ENCODE measurements at places on chromosomes 2 and 18.
A peak's percentile ranks its signal among the peaks of the same experiment; 100 is the strongest.

GRCh38 chr2:61793389-61793836, 60.4 kb downstream of the FAM161A start:
- no peak for DNase-seq

- DNase-seq, result no peak
These were observed 40.9 kb downstream of the LRATD1 start for GRCh38 chr2:14673351-14673875.

GRCh38 chr18:53991202-53991601, 233.3 kb downstream of the MBD2 start:
- no peak for DNase-seq

DNA sequence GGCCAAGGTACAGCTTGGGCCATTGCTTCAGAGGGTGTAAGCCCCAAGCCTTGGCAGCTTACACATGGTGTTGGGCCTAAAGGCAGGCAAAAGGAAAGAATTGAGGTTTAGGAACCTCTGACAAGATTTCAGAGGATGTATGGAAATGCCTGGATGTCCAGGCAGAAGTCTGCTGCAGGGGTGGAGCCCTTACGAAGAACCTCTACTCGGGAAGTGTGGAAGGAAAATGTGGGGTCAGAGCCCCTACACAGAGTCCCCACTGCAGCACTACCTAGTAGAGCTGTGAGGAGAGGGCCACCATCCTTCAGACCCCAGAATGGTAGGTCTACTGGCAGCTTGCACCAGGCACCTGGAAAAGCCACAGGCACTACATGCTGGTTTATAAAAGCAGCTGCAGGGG, 124.2 kb downstream of the RPIA start:
- DNase-seq, result no peak

GRCh38 chr2:16777123-16777870, 111.7 kb upstream of the CYRIA start:
- DNase-seq, result no peak

DNA sequence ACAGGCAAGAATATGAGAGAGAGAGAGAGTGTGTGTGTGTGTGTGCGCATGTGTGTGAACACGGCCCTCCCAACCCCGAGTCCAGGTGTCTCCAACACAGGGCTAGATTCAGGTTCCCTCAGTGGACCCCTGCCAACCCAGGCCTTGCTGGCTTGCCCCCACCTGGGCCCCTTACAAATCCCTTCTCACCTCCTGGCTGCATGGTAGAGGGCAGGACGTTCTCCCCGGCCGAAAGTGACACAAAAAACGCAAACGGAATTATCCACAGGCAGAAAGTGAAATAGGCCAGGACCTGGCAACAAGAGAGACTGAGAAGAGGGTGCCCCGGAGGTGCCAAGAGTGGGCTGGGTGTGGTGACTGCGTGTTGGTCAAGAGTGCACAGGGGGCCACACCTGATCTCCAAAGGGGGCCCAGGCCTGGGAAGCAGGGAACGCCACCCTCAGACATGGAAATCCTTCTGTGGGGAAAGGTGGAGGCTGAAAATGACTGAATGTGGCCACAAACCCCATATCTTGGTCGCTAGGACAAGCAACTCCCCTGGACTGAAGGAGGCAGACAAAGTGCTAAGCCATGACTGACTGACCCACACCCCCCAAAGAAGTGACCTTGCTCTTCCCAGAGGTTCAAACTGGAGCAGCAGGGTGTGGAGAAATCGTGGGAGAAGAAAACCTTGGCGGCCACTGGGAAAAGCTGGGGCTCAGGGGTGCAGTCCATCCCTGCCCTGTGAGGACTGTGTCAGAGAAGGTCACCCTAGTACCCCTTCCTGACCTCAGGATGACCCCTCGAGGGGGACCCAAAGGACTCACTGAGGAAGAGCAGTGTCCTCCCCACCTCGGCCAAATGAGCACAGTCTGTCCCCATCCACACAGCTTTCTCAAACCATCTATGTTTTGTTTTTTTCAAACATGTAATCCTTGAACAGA, 5.7 kb downstream of the TEX261 start:
- no peak for DNase-seq

DNA sequence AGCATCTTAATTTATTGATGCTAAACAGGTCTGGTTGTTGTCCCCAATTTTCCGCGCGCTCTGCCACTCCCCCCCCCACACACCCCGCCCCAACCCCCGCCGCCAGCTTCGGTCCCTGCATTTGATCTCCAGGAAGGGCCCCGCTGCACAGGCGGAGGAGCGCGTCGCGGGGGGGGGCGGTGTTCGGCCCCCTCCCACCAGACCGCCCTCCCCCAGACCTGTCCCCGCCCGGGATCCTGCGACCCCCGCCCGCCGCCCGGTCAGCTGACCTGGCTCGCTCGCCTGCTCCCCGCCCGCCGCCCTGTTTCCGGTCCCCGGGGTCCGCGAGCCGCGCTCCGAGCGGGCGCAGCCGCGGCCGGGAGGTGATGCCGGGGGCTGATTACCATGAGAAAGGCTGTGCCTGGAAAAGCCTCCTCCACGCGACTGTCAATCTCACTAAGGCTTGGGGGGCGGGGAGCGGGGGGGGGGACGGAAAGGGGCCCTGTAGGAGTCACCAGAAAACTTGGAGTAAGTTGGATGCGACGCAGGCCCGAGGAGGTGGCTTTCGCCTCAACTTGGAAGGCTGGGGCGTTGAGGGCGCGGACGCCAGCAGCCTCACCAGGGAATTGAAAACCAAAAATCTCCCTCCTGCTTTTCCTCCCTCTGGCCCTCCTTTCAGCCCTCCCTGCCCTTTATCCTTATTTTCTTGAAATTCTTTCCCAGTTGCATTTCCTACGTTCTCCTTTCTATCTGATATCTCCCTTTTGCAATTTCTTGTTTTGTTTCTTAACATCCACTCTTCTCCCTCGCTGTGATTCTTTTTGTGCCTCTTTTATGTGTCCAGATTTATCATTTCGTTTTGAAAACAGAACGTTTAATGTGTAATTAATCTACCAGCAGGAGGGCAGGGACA, 4.4 kb upstream of the ZEB2 start:
- DNase-seq, result no peak

DNA sequence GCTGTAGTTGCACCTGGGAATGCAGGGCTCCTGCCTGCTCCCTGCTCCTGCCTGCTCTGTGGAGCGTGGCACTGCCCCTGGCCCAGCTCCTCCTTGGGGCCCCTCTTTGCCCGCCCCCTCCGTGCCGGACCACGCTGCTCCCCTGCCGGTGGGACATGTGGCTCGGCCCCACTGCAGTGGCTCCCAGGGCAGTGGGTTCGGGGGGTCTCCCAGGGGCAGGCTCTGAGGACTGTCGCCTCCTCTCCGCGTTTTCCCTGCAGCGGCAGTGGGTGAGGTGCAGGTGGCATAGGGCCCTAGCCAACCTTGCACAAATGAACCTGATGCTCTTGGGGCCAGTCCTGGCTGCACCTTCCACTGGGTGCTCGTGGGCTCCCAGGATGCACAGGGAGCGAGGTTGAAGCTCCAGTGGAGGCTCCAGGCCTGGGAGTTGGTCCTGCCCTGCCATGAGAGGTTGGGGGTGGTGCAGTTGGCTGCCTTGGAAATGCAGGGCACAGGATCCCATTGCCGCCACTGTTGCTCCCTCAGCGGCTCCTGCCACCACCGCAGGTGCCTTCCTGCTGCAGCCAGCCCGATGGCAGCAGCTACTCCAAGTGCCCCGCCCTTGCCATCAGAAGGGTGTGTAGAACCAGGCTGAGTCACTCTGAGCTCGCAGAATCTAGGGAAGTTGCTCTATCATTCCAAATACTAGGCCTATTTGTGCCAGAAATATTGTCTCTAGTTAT, 313.1 kb upstream of the SYT4 start:
- no peak for DNase-seq

DNA sequence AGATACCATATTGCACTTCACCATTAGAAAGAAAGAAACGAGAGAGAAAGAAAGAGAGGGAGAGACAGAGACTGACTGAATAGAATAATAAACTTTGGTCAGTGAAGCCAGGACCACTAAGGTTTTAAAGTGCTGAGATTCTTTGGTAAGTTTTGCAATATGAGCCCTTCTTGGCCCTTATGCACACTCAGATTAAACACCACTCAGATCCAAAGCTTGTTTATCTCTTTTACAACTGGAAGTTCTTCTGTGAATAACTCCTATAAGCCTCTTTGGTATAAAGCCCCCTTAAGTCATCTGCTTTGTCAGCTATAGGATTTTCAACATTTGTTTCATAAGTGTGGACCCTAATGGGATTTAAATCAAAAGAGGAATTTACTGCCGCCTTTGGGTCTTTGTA, 40.8 kb downstream of the PID1 start:
- peak; percentile 89 for DNase-seq

GRCh38 chr18:77187189-77187588, 54.6 kb upstream of the MBP start:
- DNase-seq, result no peak
